RPMI8226 (cell line): ENCODE measurements at places on chromosomes 7 and 10.
A peak's percentile ranks its signal among the peaks of the same experiment; 100 is the strongest.

- DNase-seq: no peak
These were observed 612.9 kb upstream of the IGFBP3 start for GRCh38 chr7:46533946-46534345.

GRCh38 chr10:62048470-62048869 lies 147.0 kb downstream of the ARID5B start:
- DNase-seq: no peak

- no peak for DNase-seq
These were observed 145.2 kb downstream of the ST7 start for GRCh38 chr7:117098457-117098856.

DNA sequence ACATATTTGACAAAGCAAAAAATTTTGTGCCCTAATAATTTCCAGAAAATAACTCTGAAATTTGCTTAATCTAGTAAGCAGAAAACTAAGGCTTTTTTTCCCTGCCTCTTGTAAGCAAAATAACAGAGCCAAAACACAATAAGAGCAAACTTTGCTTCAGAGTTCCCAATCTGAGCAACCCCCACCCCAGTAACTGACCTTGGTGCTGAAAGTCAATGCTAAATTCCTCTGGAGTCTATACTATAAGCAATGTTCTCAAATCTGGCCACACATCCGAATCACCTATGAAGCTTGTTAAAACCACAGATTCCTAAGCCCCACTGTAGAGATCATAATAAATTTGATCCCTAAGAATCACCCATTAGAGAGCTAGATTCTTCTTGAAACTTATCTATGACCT lies 150.5 kb downstream of the ELAPOR2 start:
- DNase-seq: peak; percentile 27

GRCh38 chr7:76074306-76074971 lies 26.5 kb downstream of the MDH2 start:
- DNase-seq: no peak

- peak; percentile 37 for DNase-seq
These were observed 44.0 kb upstream of the COL13A1 start for GRCh38 chr10:69757553-69758309.

DNA sequence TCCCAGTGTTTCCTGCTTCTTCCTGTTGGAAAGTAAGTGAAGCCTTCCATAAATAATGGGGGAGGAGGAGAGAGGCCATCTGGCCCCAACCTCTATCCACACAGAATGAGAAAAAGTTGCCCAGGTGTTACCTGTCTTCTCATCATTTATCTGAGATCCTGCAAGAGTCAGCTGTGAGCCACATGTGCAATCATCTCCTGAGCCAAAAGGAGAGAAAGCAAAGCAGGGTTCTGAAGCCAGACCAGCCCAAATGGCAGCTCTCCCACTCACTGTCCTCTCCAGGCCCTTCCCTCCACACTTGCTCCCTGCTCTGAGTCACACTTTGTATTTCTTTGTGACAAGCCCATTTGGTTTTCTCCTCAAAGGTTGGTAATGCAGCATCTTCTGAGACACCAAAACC lies 65.9 kb downstream of the FAM204A start:
- no peak for DNase-seq

DNA sequence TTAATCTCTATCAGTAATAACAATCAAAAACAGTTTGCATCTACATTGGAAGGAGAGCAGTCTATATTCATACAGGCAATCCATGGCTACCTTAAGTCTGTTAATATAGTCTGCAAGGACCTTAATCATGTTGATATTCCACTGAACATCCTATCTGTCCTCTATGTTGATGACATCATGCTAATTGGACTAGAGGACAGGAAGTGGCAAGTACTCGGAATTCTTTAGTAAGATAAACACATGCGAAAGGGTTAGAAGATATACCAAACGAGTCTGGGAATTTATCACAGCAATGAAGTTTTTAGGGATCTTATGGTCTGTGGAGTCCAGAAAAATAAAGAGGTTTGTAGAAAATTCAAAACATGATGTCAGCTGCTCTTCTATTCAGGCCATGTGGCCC lies 11.3 kb upstream of the SAMD9L start:
- DNase-seq: no peak

DNA sequence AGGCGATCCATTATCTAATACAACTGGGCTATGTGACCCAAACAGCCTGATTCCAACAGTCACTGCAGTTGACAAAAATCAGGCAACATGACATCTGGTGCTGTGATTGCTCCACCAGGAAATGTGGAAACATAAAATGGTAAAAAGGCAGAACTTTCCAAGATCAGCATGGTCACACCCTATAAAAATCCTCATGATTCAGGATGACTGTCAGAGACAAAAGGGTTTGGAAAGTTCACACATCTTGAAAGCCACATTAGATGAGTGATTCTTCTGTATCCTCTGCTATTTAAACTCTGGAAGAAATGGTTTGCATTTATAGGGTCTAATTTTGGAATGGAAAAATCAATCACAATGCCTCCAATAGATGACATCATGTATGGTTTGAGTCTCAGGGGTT lies 662.6 kb upstream of the IGFBP3 start:
- DNase-seq: no peak

DNA sequence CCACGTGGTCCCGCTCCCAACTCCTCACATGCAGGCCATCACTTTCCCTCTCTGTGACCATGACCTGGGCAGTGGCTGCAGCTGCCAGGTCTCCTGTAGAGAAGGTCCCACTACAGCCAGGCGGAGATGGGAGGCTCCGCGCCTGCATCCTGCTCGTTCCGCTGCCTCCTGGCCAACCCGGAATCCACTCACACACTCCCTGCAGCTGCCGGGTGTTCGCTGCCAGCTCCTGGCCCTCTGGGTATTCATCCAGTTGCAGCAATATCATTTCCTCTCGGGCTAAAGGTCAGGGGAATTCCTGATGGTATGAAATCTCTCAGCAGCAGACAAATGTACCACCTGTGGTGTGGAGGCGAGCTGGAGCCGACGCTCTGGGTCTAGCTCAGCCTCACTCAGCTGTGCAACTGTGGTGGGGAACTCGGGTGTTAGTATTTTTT lies 65.7 kb downstream of the TLL2 start:
- no peak for DNase-seq

GRCh38 chr10:75170215-75170614 lies 40.4 kb upstream of the VDAC2 start:
- DNase-seq: no peak

DNA sequence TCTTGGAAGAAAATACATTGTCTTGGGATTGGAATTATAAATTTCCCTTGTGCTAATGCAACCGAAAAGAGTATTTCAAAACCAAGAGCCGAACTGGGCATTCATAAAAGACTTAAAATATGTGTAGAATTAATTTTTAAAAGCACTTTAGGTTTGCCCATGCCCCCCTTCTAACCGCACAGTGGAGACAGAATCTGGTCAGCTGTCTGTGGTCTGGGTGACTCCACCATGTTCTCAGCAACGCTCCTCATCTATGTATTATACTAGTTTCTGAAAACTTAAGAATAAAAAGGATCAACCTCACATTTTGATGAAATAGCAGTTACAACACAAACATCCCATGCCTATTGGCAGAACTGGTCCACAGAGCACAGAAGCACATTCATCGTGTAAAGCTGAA lies 192.6 kb upstream of the C7orf33 start:
- peak; percentile 30 for DNase-seq

DNA sequence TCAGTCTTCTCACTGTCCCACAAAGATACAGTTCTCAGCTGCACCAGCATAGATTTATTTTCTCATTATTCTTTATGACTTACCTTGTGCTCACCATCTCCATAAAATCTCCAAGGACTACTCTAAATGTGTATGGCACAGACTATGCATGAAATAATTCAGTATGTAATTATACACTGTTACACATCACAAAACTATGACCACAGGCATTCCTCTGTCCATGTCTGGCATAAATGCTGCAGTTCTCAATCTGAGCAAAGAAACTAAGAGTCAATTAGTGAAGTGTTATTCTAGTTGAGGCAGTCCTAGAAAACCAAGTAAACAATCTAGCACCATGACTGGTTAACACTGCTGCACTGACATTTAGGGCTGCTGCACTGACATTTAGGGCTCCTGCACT lies 2.7 kb downstream of the CYCS start:
- DNase-seq: no peak

GRCh38 chr10:66301078-66301477 lies 624.8 kb upstream of the LRRTM3 start:
- no peak for DNase-seq

DNA sequence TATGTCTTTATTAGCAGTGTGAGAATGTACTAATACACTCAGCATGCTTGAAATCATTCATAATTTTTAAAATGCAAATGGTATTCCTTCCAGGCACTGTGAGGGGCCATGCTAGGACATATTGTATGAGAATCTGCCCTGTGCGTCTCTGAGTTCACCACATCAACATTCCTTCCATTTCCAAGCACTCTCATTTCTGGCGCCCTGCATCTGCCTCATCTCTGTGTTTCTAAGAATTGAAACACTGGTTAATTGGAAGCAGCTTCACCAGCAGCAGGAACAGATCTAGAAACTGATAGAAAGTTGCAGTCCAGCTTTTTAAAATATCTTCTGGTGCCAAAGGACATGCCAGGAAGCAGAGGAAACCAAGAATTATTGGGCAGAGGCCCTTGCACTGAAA lies 555.9 kb upstream of the DPP6 start:
- DNase-seq: no peak

DNA sequence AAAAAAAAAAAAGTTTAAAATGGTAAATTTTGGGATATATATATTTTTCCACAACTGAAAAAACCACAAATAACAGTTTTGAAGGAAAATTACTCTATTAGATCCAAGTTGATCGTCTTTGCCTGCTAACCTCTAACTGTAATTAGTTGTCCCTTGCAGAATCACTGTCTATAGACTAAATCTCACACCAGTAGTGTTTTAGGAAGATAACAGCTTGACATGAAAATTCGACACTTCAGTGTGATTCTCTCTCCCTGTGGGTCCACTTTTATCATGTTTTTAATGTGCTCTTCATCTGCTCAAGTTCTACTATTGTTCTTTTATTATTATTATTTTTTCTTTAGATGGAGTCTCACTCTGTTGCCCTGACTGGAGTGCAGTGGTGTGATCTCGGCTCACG lies 24.5 kb upstream of the ARHGAP21 start:
- no peak for DNase-seq

GRCh38 chr7:38217672-38218071 lies 39.6 kb downstream of the STARD3NL start:
- DNase-seq: no peak

- DNase-seq: no peak
These were observed 64.4 kb upstream of the SFMBT2 start for GRCh38 chr10:7475046-7475911.

DNA sequence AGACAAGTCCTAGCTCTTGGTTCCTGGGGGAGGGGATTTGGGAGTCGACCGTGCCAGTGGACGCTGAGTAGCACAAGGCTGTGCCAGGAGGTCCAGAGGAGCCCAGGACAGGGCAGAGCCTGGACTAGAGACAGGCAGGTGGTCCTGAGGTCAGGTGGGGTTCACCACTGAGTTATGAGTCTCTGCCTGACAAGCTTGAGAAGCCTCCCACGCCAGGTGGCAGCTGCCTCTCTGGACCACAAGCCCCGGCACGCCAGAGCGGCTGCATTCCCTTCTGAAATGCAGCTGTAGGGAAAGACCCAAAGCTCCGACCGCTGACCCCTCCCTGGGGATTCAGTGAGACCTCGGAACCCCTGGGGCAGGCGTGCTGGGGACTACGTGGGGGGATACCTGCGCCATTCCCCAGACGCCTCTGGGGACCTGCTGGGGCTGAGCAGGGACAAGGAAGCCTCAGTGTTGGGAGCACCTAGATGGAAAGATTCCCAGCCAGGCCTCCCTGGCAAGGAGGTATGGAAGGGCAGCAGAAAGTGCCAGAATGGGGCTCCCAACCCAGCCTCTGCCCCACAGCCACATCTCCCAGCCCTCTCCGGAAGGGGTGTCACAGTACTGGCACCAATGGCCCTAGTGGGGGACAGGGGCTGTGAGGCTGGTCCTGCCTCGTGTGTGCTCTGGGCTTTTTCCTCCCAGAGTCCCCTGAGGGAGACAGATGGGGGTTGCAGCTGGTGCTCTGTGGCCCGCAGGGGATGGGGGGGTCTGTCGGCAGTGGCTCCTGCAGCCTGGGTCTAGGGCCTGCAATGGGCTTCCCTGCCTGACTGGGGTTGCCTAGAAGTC lies 29.0 kb downstream of the PDGFA start:
- DNase-seq: peak; percentile 38

DNA sequence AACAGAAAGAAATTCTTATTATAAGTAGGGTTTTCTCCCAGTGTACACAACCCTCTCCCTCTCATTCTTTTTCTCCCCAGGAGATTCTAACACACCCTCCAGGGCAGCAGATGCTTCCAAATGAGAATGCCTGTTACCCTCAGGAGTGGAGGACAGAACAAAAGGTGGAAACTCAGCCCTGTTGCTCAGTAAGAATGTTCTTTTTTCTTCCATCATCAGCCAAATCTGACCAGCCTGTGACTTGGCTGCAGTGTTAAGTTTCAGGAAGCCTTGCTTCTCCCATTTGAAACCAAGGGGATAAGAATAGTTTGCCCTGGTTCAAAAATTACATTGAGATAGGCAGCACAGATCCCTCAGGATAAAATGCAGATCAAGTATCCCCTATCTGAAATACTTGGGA lies 77.5 kb upstream of the EEPD1 start:
- no peak for DNase-seq

DNA sequence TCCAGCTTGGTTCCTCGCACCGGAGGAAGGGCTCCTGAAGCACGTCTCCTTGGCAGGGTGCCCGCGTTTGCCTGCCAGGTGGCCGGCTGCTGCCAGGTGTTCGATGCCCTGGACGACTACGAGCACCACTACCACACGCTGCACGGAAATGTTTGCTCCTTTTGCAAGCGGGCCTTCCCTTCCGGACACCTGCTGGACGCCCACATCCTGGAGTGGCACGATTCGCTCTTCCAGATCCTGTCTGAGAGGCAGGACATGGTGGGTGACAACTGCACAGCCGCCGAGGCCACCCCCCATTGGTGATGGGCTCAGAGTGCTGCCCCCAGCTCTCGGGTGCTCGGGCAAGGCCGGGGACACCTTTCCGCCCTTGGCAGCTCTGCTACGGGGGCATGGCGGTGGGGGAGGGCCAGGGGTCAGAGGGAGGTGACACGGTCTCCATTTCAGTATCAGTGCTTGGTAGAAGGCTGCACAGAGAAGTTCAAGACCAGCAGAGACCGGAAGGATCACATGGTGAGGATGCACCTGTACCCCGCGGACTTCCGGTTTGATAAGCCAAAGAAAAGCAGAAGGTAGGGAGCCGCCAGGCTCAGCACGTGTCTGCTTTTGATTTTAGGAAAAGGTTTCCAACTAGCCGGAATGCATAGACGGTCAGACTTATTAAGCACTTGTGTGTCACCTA lies 1.1 kb downstream of the ZNF511 start:
- DNase-seq: no peak

- DNase-seq: no peak
These were observed 3.5 kb upstream of the RGS10 start for GRCh38 chr10:119546009-119546408.

- DNase-seq: no peak
These were observed 31.2 kb downstream of the BMPER start for GRCh38 chr7:33936503-33936902.
